ENCODE measurements at places on chromosomes 4 and X.

DNA sequence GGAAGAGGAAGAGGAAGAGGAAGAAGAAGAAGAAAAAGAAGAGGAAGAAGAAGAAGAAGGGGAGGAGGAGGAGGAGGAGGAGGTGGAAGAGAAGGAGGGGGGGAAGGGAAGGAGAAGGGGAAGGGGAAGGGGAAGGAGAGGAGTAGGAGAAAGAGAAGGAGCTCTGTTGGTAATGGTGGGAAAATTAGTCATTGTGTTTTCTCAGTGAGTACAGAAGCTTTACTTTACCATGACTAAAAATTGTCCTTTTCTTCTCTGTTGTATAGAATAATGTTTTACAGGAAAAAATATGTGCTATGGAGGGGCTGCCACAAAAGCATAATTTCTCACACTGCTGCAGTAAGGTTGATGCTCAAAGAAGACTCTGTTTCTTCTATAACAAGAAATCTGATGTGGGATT lies 4.1 kb downstream of the AFM start:
- DNase-seq: no peak

DNA sequence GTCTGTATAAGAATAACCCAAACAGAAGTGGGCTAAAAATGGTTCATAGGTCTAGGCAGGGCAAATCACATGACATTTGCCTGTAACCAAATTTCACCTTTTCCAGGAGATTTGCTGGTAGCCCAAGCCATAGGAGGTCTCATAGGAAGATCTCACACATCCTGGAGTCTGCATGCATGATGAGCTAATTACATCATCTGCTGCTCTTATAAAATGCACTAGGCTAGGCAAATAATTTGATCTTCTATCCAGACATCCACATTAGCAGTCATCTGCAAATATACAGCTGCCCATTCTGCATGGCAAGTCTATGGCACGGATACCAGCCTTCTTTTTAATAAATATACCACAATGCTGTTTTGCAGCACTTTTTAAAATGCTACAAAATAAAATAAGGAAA lies 87.2 kb downstream of the MAPK10 start:
- no peak for DNase-seq

DNA sequence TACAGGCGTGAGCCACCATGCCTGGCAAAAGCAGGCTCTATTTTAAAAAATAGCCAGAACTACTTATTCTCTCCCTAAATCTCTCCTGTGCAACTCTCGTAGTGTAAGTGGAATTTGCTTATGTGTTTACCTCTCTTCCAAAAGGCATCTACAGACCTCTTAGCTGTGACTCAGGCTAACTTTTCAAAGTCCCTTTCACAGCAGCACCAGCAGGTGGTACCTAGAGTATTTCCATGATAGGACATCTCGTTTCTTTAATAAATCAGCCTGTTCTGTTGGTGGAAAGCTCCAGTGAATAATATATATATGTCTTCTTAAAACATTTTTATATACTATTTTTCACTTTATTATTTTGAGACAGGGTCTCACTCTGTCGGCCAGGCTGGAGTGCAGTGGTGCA lies 89.0 kb downstream of the NSUN7 start:
- no peak for DNase-seq

DNA sequence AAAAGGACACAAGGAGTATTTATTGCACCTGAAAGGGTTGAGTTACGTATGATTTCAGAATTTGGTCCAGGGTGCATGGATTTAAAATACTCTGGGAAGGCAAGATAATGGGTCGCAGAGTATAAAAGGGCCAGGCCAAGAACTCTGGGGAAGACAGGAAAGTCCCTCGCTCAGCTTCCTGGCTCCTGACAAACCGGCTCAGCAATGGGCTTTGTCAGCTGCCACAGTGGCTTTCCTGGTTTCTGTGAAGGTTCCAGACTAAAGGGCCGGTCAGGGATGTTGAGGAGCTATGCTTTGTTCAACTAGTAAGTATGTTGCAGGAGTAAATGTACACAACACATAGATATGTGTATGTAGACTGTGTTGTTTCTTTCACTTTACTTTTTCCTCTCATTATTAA lies 154.4 kb upstream of the ETNPPL start:
- no peak for DNase-seq

- no peak for DNase-seq
Observed at GRCh38 chr4:26141051-26141721, 179.6 kb upstream of the RBPJ start.

DNA sequence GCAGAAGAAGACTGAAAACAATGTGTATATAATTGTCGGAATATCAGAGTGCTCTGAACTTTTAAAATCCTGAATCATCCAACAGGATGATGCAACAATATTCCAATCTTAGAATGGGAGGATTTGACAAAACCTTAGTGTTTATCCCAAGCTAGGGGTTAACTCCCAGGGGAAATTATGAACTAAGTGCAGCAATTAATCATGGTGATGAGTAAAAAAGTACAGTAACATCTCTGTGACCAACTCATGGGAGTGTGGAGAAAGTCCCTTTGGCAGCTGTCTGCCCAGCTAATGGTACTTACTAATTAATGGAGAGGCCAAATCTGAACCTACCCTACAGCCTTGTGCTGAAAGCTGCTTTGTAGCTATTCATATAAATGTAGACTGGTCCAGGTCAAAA lies 257.6 kb upstream of the DDX53 start:
- no peak for DNase-seq

DNA sequence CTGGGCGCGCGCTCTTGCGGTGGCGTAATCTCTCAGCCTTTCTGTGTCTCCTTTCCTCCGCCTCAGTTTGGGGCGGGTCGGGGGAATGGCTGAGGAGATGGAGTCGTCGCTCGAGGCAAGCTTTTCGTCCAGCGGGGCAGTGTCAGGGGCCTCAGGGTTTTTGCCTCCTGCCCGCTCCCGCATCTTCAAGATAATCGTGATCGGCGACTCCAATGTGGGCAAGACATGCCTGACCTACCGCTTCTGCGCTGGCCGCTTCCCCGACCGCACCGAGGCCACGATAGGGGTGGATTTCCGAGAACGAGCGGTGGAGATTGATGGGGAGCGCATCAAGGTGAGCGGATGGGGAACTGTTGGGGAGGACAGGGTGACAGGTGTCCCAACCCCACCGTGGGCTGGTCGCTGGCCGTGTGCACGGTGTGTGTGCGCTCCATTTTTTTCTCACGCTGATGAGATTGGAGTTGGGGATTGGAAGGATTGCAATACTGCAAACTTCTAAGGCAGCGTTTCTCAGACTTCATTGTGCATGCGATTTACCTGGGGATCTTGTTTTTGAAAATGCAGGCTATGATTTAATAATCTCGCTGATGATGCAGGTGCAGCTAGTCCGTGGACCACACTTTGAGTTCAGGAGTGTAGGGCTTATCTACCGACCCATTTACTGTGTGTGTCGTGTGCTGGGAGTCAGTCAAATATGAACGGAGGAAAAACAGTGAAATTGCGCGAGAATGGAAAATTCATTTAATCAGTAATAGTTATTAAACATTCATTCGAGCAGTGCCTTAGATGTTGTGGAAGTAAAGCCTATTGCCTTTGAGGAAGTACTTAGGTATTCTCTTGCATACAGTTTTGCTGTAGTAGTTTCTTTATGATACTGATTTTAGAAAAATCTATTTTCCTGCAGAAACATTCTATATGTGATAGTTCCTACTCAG lies at the start of gene RAB33B:
RAB33B (plus strand) TSS at position 11 of the 935 bp plus-strand sequence; CDS start at position 86, 75 bp downstream.
- DNase-seq: no peak

GRCh38 chr4:158134222-158134621 lies 38.6 kb downstream of the GASK1B start:
- DNase-seq: no peak

GRCh38 chrX:43949669-43950068 lies 23.5 kb downstream of the NDP start:
- DNase-seq: no peak

- no peak for DNase-seq
Observed at GRCh38 chr4:108830509-108831244, 67.8 kb upstream of the ETNPPL start.

DNA sequence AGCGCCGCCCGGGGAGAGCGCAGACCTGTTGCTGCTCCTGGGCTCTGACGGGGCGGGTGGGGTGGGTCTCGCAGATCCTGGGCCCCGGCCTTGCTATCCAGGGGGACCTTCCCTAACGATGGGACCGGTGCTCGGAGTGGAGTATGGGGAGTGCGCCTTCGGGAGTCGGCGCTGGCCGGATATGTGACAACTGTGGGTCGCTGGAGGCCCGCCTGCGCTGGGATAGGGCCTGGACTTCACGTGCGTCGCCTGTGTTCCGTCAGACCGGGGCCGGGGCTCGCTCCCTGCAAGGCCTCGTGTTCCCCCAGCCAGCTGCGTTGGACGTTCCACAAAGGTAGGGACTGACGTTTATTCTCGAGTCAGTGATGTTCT lies 1.3 kb downstream of the TBL1X start:
- DNase-seq: no peak

DNA sequence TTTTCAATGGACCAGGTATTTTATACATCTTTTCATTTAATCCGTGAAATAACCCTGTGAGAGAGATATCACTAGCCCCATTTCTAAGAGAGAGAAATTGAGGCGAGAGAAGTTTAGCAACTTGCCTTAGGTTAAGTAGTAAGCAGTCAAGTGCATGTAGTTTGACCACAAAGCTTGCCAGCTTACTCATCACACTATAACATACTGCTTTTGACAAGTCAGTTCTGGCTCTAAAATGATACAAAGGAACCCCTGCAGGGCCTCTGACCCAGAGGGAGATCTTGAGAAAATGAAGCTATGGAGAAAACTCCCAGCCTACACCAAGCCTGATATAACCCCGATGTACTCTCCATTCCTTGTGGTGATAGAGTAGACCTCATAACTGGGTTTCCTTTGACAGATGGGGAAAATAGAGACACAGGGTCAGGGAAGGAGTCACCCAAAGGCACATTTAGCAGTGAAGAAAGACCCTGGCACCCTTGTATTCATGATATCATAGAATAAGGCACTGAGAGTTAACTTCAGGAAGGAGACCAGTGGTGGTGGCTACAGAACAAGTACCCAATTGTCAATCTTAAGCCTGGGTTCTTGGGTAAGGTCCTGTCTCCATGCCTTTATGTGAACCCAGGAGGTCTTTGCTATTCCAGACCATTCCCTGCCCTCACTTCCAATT lies 60.2 kb upstream of the MSN start:
- DNase-seq: no peak

DNA sequence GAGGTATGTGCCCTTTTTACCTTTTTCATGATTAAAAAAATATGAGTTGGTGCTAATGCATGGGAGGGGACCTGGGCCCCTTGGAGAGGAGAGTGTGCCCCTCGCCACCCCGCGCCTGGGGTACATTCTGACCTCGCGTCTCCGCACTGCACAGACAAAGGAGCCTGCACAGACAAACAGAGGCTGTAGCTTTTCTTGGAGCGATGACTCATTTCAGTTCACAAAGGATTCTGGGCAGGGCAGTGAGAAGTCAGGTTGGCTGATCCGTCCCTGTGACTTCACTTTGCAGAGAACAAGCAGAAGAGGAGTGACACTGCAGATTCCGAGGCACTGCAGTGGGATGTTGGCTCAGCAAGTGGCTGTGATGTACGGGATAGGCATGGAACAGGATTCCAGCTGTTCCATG lies 82.9 kb downstream of the STOX2 start:
- DNase-seq: no peak

DNA sequence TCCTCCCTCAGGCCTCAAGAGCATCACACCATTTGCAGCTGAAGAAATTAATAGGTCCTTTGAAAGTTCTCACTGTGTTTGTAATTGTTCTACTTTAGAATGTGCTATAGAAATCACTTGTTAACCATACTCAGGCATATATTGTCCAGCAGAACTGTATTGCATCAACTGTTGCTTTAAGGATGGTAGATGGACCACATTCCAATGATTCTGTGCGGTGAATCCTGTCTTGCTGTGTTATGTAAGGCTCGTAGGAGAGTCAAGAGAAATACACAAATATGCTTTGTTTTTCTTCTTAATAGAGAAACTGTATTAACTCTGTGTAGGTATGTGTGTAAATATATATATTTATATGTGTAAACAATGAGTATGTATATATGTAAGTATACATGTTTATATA lies 6.3 kb upstream of the ADGRA3 start:
- DNase-seq: no peak

DNA sequence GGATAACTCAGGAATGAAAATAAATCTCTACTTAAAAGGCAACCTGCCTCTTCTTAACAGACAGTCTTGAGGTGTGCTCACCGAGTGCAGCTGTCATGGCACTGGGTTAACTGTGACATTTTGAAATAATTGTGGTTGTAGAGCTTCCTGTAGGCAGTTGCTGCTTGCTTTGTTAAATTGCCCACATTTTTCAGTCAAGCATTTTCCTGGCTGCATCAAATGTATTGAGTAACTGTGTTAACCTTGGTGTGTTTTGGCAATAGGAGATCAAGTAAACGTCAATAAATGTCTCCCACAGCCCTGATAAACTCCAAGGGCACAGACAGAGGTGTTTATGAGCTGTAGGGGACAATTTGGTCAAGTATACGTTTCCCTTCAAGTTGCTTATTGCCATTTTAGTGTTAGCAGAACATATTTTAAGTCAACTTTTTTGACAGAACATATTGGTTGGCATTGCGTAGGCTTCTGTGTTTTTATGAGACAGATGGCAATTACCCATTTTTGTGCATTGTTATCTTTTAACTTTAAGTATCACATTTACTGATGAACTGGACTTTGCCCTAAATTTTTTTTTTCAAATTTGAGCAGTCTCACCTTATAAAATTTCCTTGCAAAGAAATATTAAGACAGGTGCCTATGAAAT lies 527.4 kb downstream of the C4orf33 start:
- no peak for DNase-seq

GRCh38 chr4:52856801-52857200 lies 5.3 kb upstream of the RASL11B start:
- DNase-seq: no peak

GRCh38 chrX:14932136-14932535 lies 58.9 kb downstream of the MOSPD2 start:
- DNase-seq: no peak

DNA sequence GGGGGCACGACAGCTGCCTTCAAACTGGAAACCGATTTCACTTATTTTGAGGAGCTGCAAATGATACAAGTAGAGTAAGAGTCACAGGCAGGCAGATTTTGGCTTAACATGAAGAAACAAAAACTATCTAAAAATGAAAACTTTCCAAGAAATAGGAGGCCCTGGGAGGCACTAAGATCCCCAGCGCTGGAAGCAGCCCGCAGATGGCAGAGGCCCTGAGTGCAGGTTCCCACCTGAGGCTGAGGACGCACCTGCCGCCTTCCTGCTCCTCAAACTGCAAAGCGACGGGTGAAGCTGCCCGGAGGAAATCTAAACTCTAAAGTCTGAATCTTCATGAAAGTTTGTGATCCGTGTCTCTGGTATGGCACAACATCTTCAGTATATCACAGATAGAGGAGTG lies 138.7 kb downstream of the AFAP1 start:
- DNase-seq: no peak

- DNase-seq: no peak
Observed at GRCh38 chr4:171221181-171221580, 592.0 kb upstream of the GALNTL6 start.

GRCh38 chr4:115343171-115343570 lies 229.8 kb upstream of the NDST4 start:
- DNase-seq: no peak

- no peak for DNase-seq
Observed at GRCh38 chrX:30568136-30568535, 9.4 kb downstream of the TASL start.

DNA sequence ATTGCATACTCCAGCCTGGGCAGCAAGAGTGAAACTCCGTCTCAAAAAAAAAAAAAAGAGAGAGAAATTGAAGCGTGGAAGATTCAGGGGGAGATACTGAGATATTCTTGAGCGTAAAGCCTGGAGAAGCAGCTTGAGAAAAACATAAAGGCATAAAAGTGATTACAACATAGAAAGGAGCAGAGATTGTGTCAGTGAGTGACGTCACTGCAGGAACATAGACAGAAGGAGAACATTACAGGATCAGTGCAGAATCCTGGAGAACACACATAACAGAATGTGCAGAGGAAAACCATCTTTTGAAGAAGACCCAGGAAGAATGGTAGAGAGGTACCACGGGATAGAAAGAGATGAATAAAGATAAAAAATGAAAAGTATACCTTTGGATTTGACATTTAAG lies 147.0 kb downstream of the APBB2 start:
- DNase-seq: no peak

Measured in stimulated activated CD4-positive, alpha-beta T cell treated with anti-CD3 and anti-CD28 coated beads, Interleukin-1b, Interleukin-23, amount 100 ng/mL, for 1 hour (primary cell).